ENCODE measurements at places on chromosomes 2 and 18. TPM values are rescaled to one million over a fixed set of nuclear protein-coding genes. Genes with fewer than 3 reads are reported as not detected.

The ALLC gene
- total RNA-seq: not detected

The RAX gene
- total RNA-seq: not detected

The ITM2C gene
- total RNA-seq: 63.7 TPM

The TMEM131 gene
- 41.8 TPM for total RNA-seq

The REEP1 gene
- total RNA-seq: 0.36 TPM

The SERPINB13 gene
- not detected for total RNA-seq

The ANO7 gene
- total RNA-seq: 1.2 TPM

The MSTN gene
- not detected for total RNA-seq

The ABCA12 gene
- total RNA-seq: under 0.01 TPM

The DNAJC5G gene
- not detected for total RNA-seq

The RBBP8 gene
- 40.2 TPM for total RNA-seq

Measured in osteoblast (primary cell).